ENCODE measurements at places on chromosomes 5 and 9.

DNA sequence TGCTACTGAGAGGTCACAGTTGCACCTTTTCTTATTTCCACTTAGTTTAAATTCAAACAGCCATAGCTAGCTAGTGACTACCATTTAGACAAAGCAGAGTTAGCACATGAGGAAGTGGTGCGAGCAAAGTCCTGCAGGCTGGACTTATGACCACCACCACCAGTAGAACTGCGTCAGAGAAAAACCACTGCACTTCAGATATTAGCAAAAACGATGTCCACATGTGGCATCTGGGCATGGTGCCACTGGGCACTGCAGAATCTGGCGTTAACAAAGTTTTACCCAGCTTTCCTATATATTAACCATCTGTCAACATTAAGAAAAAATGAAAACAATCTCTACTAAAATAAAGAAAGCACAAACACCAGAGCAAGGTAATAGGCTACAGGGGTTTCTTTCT, 80.1 kb downstream of the SPTLC1 start:
- no peaks in the 10 kb centered on the region for H3K27me3 ChIP-seq
- DNase-seq, result no peak
- H3K27ac ChIP-seq, result no peak overlapping the region
- H3K36me3 ChIP-seq, result peaks cover 3% of the 10 kb centered on the region
- no peak overlapping the region for H3K4me3 ChIP-seq

DNA sequence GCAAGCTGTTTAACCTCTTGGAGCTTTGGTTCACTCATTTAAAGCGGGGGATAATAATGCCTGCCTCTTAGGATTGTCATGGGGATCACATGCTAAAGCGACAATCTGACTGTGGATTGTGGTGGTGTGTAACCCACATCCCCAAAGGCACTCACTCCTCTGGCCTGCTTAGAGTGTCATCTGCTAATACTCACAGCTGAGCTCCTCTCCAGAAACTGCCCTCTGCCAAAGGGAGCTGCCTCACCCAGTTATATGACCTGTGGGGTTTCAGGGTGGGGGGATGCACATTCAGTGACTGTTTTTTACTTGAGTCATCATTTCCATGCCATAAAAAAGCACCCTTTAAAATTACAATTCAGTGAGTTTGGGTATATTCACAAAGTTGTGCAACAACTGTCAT, 110.0 kb upstream of the SPOCK1 start:
- DNase-seq, result no peak
- H3K27me3 ChIP-seq, result no peaks in the 10 kb centered on the region
- no peak overlapping the region for H3K4me3 ChIP-seq

- DNase-seq, result no peak
- no peak overlapping the region for H3K4me3 ChIP-seq
- no peaks in the 10 kb centered on the region for H3K36me3 ChIP-seq
- H3K27me3 ChIP-seq, result no peaks in the 10 kb centered on the region
- H3K4me1 ChIP-seq, result peaks cover 2% of the 10 kb centered on the region
Measured at GRCh38 chr9:114894206-114894605, 36.2 kb downstream of the TNFSF8 start.

GRCh38 chr5:178632285-178632684, 5.4 kb upstream of the CLK4 start:
- H3K27ac ChIP-seq, result no peak overlapping the region
- H3K27me3 ChIP-seq, result no peaks in the 10 kb centered on the region
- no peaks in the 10 kb centered on the region for H3K4me1 ChIP-seq
- no peaks in the 10 kb centered on the region for H3K36me3 ChIP-seq
- DNase-seq, result no peak

DNA sequence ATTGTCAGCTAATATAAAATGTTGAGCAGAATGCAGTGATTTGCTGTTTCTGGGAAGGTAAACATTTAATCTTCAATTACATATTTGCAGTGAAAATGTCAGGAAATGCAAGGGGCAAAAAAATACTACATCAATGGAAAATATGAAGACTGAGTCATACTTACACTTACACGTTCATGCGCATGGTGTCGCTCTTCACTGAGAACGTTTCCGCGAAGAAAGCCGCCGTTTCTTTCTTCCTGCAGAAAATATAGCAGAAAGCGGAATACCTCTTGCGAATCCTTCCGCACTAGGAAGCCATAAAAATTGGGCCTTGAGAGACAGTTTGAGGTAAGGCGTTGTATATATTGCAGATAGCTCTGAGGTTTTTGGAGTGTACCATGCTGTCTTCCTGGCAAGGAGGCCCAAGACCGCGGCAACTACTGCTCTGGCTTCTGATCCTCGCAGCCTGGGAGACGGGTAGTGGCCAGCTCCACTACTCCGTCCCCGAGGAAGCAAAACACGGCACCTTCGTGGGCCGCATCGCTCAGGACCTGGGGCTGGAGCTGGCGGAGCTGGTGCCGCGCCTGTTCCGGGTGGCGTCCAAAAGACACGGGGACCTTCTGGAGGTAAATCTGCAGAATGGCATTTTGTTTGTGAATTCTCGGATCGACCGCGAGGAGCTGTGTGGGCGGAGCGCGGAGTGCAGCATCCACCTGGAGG, at the start of gene PCDHA13:
PCDHA13 (plus strand) TSS at position 236 of the 702 bp plus-strand sequence; CDS start at position 381, 145 bp downstream.
- H3K27me3 ChIP-seq, result no peaks in the 10 kb centered on the region
- no peak for DNase-seq
- no peak within 1 kb of the TSS for H3K4me3 ChIP-seq
- H3K4me1 ChIP-seq, result no peaks in the 10 kb centered on the region
- no peaks in the 10 kb centered on the region for H3K36me3 ChIP-seq

DNA sequence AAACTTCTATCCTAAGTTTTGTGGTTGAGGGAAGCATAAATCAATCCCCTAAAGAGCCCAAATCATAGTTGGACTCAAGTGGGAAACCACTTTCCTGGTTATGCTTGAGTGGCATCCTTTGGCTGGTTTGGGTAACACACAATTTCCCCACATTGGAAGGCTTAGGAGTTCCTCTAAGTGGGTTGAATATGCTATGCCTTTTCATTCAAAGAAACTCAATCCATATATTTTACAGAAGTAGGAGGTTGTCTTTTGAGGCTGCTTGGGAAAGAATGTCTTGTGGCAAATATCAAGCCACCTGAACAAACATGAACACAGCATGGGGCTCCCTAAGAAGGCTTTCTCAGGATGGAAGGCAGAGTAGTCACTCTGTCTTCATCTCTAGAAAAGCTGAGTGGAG, 121.1 kb downstream of the SPATA31D1 start:
- no peak for DNase-seq
- H3K27ac ChIP-seq, result no peak overlapping the region
- no peaks in the 10 kb centered on the region for H3K4me1 ChIP-seq

DNA sequence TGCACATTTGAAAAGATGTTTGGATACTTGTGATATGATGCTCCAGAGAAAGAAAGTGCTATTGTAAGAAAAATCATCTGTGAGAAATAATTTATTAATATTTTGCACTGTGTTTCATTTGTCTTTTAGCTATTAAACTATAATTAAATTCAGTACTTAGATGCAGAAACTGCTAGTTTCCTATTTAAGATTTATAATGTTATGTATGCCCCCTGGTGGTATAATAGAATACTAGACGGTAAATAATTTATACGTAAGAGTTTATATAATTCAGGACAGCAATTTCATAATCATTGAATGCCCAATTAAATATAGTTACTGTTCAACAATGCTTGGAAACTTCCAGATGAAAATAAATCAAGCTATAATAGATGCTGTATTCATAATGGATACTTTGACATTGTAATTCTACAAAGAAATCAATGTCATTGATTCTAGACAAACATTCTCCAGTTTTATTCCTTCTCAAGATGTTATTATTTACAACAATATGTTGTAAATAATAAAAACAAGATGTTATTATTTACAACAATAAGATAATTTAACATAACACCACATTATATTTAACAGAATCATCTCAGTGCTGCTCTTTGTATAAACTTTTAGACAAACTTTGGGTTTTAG, 101.0 kb downstream of the TMEM232 start:
- DNase-seq, result no peak
- no peaks in the 10 kb centered on the region for H3K4me1 ChIP-seq
- no peaks in the 10 kb centered on the region for H3K36me3 ChIP-seq
- no peak overlapping the region for H3K4me3 ChIP-seq

DNA sequence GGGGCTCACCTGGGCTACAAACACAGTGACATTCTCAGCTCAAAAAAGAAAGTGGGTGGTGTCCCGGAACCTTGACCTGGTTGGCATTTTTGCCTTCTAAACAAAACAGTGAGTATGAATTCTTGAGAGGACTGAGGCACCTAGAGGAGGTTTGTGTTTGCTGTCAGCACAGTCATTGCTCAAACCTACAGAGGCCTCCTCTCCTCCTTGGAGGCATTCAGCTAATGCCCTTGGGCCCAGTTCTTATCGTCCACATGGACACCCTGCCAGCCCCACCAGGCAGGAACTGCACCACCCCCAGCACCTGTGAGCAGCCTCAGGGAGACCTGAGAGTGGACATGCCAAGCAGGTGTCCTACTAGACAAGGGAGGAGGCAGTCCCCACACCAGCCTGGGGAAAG, 156.7 kb downstream of the SYK start:
- H3K4me1 ChIP-seq, result peaks cover 3% of the 10 kb centered on the region
- H3K27ac ChIP-seq, result no peak overlapping the region
- H3K27me3 ChIP-seq, result no peaks in the 10 kb centered on the region
- no peak overlapping the region for H3K4me3 ChIP-seq

- H3K4me3 ChIP-seq, result no peak overlapping the region
- H3K36me3 ChIP-seq, result no peaks in the 10 kb centered on the region
- H3K4me1 ChIP-seq, result no peaks in the 10 kb centered on the region
- no peak for DNase-seq
Measured at GRCh38 chr5:141942185-141942857, 15.7 kb downstream of the PCDH12 start.

DNA sequence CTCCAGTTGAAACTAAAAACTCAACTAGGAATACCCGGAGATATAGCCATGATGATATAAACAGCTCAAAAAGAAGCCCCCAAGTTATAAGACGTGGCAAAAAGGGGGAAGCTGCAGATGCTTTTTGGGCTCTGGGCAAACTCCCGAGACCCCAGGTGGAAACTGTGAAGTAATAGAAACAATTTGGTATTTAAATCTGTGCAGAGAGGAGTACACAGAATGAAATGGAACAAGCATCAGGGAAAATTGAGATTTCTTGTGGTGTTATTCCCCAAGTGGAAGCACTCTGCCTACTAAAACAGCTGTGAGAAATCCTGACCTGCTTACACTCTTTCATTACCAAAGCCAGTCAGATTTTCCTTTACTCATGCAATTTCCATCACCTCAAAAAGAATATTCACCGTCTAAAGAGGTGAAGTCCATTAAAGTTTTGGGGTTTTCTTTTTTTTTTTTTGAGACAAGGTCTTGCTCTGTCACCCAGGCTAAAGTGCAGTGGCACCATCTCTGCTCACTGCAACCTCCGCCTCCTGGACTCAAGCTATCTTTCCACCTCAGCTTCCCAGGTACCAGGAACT, 23.5 kb downstream of the SAXO1 start:
- no peak overlapping the region for H3K27ac ChIP-seq
- H3K27me3 ChIP-seq, result no peaks in the 10 kb centered on the region
- no peaks in the 10 kb centered on the region for H3K4me1 ChIP-seq
- no peaks in the 10 kb centered on the region for H3K36me3 ChIP-seq
- no peak overlapping the region for H3K4me3 ChIP-seq
- DNase-seq, result no peak

DNA sequence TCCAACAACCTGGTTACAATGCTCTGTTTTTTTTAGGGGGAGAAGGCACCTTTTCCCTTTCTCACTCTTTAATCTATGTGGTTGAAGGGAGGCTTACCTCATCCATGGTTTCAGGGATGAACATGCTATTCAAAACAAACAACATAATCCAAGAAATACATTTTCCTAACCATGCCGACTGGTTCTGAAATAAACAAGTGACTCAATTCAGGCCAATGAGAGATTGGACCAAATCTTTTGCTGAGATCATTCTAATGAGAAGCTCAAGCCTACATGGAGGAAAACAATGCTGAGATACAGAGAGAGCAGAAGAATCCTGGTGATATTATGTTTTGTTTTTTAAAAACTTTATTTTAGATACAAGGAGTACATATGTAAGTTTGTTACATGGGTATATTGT, 46.8 kb upstream of the ELL2 start:
- H3K27me3 ChIP-seq, result no peaks in the 10 kb centered on the region
- no peak overlapping the region for H3K4me3 ChIP-seq
- no peak overlapping the region for H3K27ac ChIP-seq
- no peaks in the 10 kb centered on the region for H3K36me3 ChIP-seq

GRCh38 chr5:134133188-134133994, 18.9 kb downstream of the TCF7 start:
- H3K27me3 ChIP-seq, result no peaks in the 10 kb centered on the region
- no peaks in the 10 kb centered on the region for H3K36me3 ChIP-seq
- no peaks in the 10 kb centered on the region for H3K4me1 ChIP-seq
- H3K27ac ChIP-seq, result no peak overlapping the region
